ENCODE measurements at places on chromosomes 6 and 20. TPM values are rescaled to one million over a fixed set of nuclear protein-coding genes. Genes with fewer than 3 reads are reported as not detected.

DNA sequence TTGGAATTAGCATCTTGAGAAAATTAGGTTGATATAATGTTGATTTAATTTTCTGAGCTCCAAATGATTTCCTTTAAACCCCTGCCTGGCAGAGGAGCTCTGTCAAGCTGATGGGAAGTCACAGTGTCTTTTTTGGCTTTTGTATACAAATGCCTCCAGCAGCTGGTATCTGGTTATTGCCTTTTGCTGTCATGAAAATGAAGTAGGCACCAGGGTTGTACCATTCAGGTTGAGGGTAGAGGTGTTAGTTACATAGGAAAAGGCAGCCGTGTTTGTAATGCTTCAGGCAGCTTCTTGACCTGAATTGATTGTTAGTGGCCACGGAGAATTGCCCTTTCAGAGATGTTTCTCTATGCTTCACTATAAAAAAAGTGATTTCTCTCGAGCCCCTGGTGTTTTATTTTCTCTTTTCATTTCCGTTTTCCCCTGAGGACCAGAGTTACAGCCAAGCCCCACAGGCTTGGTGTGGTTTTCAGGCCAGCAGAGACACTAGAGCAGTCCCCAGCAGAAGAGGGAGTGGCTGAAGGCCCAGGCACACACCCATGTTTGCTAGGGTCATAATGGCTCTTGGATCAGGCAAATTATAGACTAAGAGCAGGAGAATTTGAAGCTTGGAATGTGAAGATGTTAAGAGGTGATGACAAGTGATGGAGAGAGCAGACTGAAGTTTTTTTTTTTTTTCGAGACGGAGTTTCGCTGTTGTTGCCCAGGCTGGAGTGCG is 21.6 kb downstream of the CMTR1 start:
- peaks cover 24% of the 10 kb centered on the region for H3K36me3 ChIP-seq
- DNase-seq, result no peak
- H3K4me1 ChIP-seq, result no peaks in the 10 kb centered on the region
- H3K4me3 ChIP-seq, result no peak overlapping the region
- no peaks in the 10 kb centered on the region for H3K27me3 ChIP-seq

- H3K27ac ChIP-seq, result peak overlapping the region; percentile 72
- DNase-seq, result no peak
- H3K4me1 ChIP-seq, result peaks cover 5% of the 10 kb centered on the region
Measured at GRCh38 chr6:137867685-137868509, 838 bp downstream of the TNFAIP3 start.

DNA sequence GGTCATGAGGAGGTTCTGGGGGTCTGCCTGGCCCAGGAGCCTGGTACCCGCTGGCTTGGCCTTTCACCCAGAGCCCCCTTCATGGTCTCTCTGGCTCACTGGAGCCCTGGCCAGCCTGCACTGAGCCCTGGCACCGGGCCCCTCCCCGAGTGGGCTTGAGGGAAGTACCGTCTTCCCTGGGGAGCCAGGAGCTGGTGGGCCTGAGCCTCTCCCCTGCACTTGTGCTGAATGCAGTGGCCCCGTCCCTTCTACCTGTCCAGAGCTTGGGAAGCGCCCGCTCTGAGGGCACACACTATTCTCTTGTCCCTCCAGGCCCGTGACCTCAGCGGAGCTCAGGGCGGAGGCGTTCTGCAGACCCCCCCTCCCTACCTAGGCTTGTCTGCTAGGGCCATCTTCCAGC is 62.2 kb downstream of the TCP11 start:
- H3K4me3 ChIP-seq, result no peak overlapping the region
- no peaks in the 10 kb centered on the region for H3K27me3 ChIP-seq
- no peak for DNase-seq
- H3K4me1 ChIP-seq, result no peaks in the 10 kb centered on the region
- no peaks in the 10 kb centered on the region for H3K36me3 ChIP-seq

DNA sequence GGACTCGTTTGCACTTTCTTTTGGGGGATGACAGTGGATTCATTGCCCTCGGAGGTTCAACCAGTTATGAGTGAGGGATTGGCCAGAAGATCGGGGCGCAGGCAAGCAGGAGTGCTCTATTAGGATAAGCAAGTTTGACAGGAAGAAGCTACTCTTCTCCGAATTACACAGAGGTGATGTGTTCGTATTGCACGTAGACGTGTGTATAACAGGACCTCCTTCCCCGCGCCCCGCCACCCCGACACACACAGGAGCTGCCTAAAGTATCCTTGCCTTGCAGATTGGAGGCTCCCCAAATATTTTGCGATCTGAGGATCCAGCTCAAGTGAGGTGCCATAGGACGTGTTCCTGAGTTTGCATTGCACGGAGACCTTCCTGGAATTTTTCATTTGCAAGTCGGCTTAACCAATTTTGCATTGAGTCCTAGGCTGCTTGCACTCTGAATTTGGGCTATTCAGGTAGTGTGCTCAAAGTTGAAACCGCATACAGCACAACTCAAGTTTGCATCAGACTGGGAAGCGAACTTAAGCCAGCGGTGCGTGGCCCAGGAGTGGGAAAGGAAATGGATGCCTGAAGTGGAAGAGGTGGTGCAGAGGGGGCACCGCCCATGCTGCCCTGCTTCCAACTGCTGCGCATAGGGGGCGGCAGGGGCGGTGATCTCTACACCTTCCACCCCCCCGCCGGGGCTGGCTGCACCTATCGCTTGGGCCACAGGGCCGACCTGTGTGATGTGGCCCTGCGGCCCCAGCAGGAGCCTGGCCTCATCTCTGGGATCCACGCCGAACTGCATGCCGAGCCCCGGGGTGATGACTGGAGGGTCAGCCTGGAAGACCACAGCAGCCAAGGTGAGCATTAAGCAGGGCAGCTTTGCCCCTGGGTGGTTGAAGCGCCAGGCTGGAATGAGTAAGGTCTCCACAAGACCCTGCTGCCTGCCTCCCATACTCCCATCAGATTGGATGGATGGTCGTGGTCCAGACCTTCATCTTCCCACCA is 770 bp downstream of the TCF19 start:
- H3K4me3 ChIP-seq, result peak overlapping the region; percentile 90
- H3K36me3 ChIP-seq, result peaks cover 12% of the 10 kb centered on the region
- H3K27me3 ChIP-seq, result no peaks in the 10 kb centered on the region
- no peak for DNase-seq

GRCh38 chr20:32792316-32792715 is 27.4 kb upstream of the MAPRE1 start:
- no peaks in the 10 kb centered on the region for H3K27me3 ChIP-seq
- no peak overlapping the region for H3K4me3 ChIP-seq
- H3K36me3 ChIP-seq, result no peaks in the 10 kb centered on the region
- peak; percentile 53 for DNase-seq
- H3K4me1 ChIP-seq, result peaks cover 32% of the 10 kb centered on the region

DNA sequence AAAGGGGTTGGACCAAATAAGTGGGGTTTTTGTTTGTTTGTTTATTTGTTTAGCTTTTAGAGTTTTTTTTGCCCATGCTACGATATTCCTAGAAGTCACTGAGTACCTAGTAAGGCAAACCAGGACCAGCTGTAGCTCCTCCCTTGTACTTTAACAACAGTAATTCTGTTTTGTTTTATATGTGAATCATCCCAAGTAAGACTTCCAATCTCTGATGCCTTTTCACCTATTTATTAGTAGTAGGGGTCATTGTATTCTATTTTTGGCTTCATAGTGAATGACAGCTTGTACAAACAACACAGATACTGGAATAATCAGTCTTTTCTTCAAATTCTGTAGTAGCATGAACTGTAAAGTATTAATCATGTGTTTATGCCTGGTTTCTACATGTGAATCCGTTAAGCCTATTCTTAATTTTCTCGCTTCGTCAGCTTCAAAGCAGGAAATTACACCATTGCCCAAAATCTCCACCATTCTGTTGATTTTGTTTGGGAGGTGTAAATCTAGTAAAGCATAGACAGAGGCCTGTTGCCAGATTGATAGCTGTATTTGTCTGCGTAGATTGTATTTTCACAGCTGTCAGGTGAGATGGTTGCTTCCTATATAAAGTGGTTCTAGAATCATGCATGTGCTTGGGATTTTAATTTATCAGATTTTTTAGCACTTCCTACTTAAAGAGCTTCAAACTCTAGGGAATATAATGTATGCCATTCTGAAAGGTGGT is 151.5 kb upstream of the FLRT3 start:
- no peak for DNase-seq
- no peak overlapping the region for H3K27ac ChIP-seq
- no peaks in the 10 kb centered on the region for H3K36me3 ChIP-seq
- no peaks in the 10 kb centered on the region for H3K4me1 ChIP-seq
- H3K4me3 ChIP-seq, result no peak overlapping the region

DNA sequence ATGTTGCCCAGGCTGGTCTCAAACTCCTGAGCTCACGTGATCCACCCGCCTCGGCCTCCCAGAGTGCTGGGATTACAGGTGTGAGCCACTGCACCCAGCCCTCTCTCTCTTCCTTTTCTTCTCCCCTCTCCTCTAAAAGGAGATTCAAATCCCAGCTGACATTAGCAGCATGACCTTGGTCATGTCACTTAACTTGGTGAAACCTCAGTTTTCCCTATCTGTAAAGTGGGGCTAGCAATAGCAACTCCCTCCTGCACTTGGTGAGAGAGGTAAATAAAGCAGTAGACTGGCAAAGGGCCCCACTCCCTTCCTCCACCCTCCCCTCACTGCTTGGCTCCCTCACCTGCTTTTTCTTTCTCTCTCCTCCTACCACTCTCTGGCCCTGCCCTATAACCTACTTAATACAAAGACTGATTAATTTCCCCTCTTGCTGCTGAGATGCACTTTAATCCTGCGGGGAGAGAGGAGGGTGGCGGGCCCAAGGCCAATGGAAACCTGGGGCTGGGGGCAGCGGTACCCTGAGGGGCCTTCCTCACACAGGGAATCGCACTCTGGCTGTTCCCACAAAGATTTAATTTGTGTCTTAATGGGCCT is 54.2 kb upstream of the ZFAND3 start:
- no peaks in the 10 kb centered on the region for H3K36me3 ChIP-seq
- no peaks in the 10 kb centered on the region for H3K27me3 ChIP-seq
- H3K4me1 ChIP-seq, result no peaks in the 10 kb centered on the region

- H3K27ac ChIP-seq, result no peak overlapping the region
- no peak overlapping the region for H3K4me3 ChIP-seq
- H3K27me3 ChIP-seq, result no peaks in the 10 kb centered on the region
- no peak for DNase-seq
- H3K4me1 ChIP-seq, result no peaks in the 10 kb centered on the region
- H3K36me3 ChIP-seq, result no peaks in the 10 kb centered on the region
Measured at GRCh38 chr6:148491638-148492251, 149.1 kb downstream of the SASH1 start.

GRCh38 chr6:87738000-87738399 is 36.0 kb upstream of the AKIRIN2 start:
- H3K27ac ChIP-seq, result peak overlapping the region; percentile 58
- H3K27me3 ChIP-seq, result no peaks in the 10 kb centered on the region
- H3K4me3 ChIP-seq, result no peak overlapping the region
- peaks cover 19% of the 10 kb centered on the region for H3K4me1 ChIP-seq

DNA sequence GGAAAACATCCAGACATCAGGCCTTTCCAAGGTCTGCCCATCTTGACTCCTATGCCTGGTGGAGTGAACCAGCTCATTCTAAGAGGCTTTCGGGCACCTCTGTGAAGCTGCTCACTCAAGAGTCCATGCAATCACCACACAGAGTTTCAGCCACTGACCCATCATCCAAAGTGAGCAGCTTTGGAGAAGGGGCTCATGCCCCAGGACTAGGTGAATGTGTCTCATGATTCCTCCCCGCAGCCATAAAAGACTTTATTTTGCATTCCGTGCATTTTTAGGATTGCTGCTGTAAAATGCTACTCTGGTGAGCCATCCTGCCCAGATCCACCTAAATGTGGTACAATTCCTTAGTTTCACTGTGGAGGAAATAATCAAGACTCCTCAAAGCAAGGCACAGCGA is 44.5 kb upstream of the EZR start:
- DNase-seq, result no peak
- H3K4me1 ChIP-seq, result peaks cover 26% of the 10 kb centered on the region
- H3K27ac ChIP-seq, result no peak overlapping the region
- no peaks in the 10 kb centered on the region for H3K36me3 ChIP-seq
- H3K4me3 ChIP-seq, result no peak overlapping the region

GRCh38 chr6:90940812-90941481 is 354.1 kb upstream of the MAP3K7 start:
- no peak overlapping the region for H3K4me3 ChIP-seq
- no peaks in the 10 kb centered on the region for H3K36me3 ChIP-seq

DNA sequence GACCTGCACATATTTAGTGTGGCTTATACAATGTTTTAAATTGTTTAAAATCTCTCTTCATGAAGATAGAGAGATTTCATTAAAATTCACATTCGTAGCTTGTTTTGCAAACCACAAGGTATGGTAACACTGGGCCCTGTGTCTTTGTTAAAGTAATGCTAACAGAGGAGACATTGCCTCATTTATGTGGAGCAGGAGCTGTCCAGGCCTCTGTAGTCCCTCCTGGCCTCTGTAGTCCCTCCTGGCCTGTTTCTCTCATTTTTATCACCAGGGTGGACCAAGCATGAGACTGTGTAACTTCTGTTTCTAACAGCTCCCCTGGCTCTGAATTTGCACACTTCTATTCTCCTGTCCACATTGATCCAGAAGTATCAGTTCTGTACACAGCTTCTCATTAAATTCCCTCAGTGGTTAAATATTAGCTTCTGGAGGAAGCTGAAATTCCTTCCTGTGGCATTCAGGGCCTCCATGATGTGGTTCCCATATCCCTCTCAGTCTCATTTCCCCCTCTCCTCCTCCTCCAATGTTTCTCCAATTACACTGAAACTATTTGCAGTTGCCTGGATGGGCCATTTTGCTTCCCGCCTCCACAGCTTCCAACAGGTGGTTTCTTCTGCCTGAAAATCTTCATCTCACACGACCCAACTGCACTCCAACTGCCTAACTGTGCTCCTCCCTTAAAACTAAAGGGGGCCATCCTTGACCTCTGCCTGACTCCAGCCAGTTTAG is 340.4 kb downstream of the SYNE1 start:
- peaks cover 6% of the 10 kb centered on the region for H3K4me1 ChIP-seq
- H3K4me3 ChIP-seq, result no peak overlapping the region
- no peak for DNase-seq
- no peaks in the 10 kb centered on the region for H3K27me3 ChIP-seq
- no peak overlapping the region for H3K27ac ChIP-seq

Gene PTP4A1
- total RNA-seq, result 67.4 TPM

Gene RFX6
- total RNA-seq, result not detected

Gene HCRTR2
- total RNA-seq, result not detected

Gene C20orf141
- total RNA-seq, result not detected

Gene BPI
- not detected for total RNA-seq

Gene SLC22A1
- total RNA-seq, result 0.28 TPM

Gene PKIB
- 0.19 TPM for total RNA-seq

Gene UST
- 2.4 TPM for total RNA-seq

Gene LY6G6F
- total RNA-seq, result not detected

Gene PHACTR1
- 69.7 TPM for total RNA-seq

Gene TRIM31
- total RNA-seq, result 0.18 TPM
